Fibroblast of gingiva (primary cell): ENCODE measurements at places on chromosomes 7 and 10.
A peak's percentile ranks its signal among the peaks of the same experiment; 100 is the strongest.

- no peak for DNase-seq
Measured at GRCh38 chr10:126499744-126500143, 111.5 kb upstream of the ADAM12 start.

- peak; percentile 33 for DNase-seq
Measured at GRCh38 chr7:66359656-66360211, 154.6 kb downstream of the TPST1 start.

DNA sequence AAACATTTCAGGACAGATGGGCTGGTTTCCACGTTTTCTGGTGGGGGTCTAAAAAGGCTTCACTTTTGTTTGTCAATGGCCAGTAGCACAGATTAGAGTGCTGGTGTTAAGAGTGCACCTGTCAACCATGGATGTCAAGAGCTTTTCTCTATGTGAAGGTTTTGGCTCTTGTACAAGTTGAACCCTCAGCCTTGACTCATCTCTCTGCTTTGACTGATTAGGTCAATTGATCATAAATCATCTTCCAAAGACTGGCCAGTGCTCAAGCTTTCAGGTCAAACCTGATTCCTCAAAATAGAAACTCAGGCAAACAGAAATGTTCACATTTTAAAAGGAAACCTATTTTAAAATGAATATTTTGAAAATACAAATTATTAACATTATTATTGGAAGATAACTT lies 59.6 kb upstream of the SP4 start:
- DNase-seq, result no peak

DNA sequence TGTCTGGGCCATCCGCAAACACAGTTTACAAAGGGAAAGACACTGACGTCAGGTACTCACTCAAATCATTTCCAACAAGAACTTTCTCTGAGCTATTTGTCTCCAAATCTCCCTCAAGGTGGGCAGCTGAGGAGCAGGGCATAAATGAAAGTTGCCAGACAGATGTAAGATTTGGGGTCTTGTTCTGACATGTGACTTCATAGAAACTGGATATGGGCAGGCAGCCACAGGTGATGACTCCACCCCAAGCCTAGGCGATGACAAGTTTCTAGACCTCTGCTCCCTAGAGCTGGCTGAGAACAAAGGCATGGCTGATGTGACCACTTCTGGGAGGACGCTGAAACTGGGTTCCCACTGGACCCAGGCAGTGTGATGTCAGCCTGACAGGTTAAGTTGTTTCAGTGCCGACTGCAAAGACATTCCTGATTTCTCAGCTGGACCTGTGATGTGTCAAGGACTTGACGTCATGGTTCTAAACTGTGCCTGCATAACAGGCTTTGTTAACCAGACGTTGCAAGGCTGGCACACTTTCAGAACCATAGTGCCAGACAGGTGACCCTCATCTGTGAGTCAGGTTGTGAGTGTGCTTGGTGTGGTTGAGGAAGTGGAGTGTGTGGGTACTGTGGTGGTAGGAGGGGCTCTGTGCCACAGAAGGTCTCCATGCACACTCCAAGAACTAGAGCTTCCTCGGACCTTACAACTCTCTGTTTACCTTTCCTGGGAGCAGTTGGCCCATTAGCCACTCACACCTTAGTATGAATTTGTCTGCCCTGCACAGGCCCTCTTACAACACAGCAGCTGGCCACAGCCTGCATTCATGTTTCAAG lies 39.9 kb upstream of the EBF3 start:
- no peak for DNase-seq

- peak; percentile 59 for DNase-seq
Measured at GRCh38 chr7:3730276-3730675, 429.2 kb downstream of the SDK1 start.

DNA sequence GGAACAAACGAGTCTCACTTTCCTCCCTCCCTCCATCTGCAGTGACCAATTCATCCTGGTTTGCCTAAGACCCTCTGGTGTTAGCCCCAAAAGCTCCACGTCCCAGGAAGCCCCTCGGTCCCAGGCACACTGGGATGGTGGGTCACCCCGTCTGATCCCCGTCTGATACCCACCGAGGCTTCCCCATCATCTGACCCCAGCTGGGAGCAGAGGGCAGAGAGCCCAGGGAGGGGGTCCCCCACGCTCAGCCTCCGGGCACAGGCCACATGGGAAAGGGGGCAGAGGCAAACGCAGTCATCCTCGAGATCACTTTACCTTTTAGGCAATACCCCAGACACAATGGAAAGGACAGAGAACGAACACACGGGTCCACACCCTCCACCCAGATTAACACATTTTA lies 291.6 kb upstream of the PPP2R2D start:
- DNase-seq, result no peak

GRCh38 chr7:39504963-39505362 lies 61.2 kb upstream of the YAE1 start:
- peak; percentile 15 for DNase-seq

DNA sequence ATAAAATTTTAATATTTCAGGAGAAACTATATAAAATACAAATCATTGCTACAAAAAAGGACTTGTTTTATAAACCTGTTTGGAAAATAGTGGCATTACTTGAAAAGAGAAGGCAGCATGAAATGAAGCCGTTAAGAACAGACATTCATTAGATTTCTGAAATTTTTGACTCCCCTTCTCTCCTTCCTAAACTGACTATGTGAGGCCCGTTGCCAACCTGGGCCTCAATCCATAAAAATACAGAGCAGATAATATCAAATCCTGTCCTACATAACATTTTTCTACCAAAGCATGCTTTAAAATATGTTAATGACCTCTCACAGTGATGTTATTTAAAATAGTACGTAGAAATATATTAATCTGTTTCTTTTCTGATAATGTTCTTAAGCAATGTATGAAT lies 34.5 kb upstream of the ING3 start:
- DNase-seq, result no peak

DNA sequence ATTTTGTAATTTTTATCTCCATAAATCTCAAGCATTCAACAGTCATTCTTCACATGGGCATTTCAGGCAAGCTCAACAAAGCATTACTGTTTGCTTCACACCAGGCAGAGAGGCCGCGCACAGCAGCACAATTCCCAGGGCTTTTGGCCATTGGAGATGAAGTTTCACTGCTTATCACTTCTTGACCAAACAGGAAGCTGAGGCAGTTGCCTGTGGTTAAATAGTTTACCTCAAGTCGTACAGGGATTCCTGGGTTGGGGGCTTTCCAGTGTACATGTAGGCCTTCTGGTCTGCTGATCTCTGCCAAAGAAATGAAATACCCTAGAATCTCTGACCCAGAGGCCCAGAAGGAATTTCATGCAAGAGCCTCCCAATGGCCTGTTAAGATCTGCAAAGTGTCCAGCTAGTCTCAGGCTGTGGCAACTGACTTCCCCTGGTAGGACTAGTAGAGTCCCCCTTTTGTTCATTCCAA lies 11.2 kb upstream of the PRDX3 start:
- DNase-seq, result no peak

GRCh38 chr7:2037808-2038522 lies 194.8 kb downstream of the MAD1L1 start:
- DNase-seq, result no peak

- peak; percentile 20 for DNase-seq
Measured at GRCh38 chr7:27179503-27180430, 5.3 kb downstream of the HOXA11 start.

DNA sequence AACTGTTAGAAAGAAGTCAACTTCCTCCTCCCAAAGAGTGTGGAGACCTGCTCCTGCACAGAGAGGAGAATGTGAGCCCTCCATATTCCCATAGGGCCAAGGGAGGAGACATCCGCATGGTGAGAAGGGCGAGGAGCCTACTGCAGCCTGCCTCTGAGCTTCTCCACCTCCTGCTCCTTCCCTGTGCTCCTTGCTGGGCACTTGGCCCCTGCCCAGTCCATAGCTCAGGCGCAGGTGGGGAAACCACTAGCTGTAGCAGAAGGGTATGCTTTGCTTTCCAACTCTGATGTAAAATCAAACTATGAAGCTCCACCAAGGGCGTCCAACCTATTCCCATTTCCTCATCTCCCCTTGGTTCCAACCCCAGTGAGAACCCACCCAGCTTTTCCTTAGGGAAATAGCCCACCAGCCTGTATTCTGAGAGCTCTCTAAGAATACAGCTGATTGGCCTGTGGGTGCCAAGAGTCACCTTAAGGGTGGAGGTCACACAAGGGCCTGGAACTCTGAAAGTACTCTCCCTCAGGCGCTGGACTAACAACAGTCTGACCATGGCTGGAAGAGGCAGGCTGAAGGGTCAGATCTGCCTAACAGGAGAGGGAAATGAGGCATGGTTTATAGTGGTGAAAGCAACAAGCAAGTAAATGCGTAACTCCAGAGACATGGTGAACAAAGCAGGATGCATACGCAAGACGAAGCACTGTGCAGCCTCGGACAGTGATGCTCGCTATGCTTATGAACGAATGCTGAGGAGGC lies 13.9 kb downstream of the ZNF488 start:
- no peak for DNase-seq

- DNase-seq, result no peak
Measured at GRCh38 chr10:50260791-50261281, 9.5 kb upstream of the ASAH2 start.

- no peak for DNase-seq
Measured at GRCh38 chr7:130794619-130794922, 60.6 kb upstream of the KLF14 start.

DNA sequence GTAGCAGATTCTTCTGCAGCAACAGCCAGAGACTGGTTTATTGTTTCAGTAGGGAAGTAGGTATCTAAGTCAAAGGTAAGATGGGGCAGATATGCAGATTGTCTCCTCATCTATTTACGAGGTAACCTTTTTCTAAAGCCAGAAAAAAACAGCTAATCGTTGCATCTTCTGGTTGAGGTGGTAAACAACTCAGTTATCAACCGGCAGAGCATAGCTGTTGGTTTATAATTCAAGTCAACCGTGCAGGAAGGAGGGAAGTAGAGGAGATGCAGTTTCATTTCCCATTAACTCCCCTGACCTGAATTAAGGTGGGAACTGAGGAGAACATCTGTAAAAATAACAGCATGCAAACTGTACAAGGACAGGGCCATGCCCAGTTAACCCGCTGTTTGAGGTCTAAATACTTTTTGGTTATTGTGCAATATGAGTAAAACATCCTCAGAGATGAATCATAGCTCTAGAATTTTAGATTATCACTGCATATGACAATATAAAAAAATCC lies 156.5 kb upstream of the ITGB1 start:
- peak; percentile 42 for DNase-seq

GRCh38 chr7:144720149-144720548 lies 115.7 kb downstream of the TPK1 start:
- DNase-seq, result peak; percentile 28

- DNase-seq, result peak; percentile 100
Measured at GRCh38 chr7:101882595-101883564, 65.5 kb downstream of the CUX1 start.

- DNase-seq, result no peak
Measured at GRCh38 chr7:123941391-123942180, 16.5 kb downstream of the SPAM1 start.

DNA sequence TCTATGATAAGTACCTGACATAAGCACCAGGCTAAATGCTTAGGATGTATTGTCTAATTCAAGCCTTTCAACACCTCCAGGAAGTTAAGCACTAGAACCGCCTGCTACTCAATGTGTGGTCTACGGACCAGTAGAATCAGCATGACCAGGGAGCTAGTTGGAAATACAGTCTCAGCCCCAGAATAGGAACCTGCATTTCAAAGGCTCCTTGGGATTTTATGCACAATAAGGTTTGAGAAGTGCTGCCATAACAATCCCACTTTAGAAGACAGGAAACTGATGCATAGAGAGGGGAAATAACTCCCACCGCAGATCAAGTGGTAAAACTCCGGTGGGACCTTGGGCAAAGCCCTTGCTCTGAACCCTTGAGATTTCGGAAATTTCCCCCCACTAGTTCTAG lies 8.8 kb upstream of the DUSP5 start:
- DNase-seq, result no peak

DNA sequence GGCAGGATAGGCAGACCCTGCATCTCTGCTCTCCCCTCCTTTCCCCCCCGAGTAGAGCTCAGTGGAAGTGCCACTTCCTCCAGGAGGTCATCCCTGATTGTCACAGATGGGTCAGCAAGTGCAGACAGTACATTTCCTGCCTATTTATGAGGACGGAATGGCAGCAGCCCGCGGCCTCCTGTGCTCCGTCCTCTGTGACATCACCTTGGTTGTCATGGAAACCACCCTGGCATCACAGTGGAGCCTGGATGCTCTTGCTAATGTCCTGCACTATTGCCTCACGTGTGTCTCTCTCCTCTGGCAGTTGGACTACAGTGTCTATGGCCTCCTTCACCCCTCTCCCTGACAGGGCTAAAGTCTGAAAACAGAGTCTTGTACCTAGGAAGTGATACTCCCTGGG lies 148.6 kb downstream of the SH3PXD2A start:
- DNase-seq, result no peak

DNA sequence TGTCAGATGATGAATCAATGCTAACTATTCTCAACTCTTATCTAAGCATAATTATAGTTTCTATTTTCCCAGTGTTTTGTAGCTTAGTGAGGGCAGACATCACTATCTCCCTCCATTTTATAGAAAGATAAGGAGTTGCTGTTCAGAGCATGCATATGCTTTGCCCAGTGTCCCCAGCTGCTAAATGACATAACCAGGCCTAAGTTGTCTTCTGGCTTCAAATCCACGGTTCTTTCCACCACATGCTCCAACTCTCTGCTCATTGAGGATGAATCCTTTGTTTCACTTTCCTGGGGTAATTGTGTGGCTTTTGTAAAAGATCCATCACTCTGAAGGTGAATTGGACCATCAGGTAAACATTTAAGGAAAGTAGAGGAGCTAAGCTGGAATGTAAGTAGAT lies 134.0 kb downstream of the SNX10 start:
- no peak for DNase-seq

DNA sequence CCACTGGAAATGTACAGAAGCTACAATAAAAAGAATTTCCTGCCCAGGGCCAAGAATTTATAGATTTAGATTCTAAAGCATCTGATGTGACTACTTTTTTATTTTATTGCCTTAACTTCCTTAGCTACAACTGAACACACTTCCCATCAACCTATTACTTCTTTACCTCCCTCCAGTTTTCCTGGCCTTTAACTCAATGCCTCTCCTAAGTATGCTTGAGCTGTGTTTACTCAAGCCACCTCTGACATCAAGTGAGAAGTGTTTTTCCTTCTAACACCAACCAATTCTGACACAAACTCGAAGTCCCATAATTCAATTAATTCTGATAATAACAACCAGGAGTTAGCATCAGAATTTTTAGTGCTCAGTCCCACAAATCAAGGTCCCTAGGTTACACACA lies 170.0 kb downstream of the IMMP2L start:
- no peak for DNase-seq

DNA sequence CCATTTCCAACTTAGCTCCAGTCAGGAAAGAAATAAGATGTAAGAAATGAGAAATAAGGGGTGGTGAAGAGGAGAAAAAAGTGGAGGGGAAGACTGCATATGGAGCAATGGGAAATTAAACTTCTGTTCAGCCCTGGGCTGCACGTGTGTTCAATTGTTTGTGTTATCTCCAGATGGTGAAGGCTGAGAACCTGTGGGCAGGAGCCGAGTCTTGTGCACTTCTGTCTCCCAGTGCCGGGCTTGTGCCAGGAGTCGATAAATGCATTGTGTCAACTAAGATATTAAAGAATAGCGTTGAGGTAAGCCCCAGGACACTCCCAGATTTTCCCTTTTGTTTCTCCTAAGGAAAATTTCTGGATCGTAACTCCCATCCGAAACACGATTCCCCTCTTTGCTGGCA lies 98.2 kb downstream of the PRLHR start:
- DNase-seq, result no peak
